ENCODE measurements at places on chromosomes 4 and X.

DNA sequence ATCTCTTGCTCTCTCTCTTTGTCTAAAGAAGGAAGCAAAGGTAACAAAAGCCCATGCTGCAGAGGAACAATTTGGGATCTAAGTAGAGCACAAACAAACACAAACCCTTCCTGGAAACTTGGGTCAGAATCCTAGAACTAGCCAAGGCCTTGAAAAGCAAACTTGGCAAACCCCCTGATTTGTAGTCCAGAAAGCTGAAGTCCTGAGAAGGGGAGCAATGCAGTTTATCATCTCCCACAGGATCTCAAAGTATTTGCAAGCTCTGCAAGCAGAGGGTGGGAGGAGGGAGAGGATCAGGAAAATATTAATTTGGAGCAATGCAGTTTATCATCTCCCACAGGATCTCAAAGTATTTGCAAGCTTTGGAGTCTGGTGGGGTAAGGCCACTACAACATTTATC, 379.5 kb upstream of the FGF13 start:
- no peak for DNase-seq

- no peak for DNase-seq
Measured at GRCh38 chr4:7827566-7827965, 112.1 kb downstream of the AFAP1 start.

DNA sequence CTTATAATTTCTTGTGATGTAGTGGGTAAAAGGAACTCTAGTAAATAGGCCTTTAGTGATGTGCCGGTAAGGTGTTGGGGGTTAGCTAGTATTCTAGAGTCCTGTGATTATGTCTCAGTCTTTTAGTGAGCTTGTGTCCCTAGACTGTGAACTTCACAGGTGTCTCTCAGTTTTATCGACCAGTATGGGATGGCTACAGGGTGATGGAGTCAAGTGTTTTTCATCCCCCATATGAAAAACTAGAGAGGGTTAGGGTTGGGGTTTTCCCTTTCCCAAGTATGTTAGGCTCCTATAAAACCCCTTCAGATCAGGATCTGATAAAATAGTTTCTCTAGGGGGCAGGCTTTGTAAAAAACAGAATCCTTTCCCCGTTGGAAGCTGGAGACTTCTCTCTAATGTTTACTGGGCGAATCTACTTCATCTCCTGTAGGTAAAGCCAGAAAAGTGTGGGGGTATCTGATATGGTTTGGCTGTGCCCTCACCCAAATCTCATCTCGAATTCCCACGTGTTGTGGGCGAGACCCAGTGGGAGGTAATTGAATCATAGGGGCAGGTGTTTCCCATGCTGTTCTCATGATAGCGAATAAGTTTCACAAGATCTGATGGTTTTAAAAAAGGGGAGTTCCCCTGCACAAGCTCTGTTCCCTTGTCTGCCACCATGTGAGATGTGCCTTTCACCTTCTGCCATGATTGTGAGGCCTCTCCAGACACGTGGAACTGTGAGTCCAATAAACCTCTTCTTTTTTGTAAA, 120.8 kb downstream of the DTHD1 start:
- no peak for DNase-seq

DNA sequence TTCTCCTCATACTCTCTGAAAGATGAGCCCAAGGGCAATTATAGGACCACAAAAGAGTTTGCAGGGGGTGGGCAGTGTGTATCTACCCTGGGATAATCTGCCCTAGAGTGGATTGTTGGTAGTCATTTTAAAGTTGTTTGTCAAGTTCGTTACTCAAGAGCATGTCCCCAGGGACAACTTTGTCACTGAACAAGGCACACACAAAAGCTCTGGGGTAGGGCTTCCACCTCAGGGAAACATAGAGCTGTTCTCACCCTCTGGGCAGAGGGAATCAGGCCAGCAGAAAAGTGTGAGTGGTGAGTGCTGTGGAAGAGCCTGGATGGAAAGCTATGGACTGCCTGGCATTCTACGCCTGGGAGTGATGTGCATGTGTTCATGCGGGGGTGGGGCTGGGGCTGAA, 23.3 kb upstream of the LEF1 start:
- no peak for DNase-seq

- no peak for DNase-seq
Measured at GRCh38 chr4:177410566-177410965, 31.7 kb downstream of the AGA start.

DNA sequence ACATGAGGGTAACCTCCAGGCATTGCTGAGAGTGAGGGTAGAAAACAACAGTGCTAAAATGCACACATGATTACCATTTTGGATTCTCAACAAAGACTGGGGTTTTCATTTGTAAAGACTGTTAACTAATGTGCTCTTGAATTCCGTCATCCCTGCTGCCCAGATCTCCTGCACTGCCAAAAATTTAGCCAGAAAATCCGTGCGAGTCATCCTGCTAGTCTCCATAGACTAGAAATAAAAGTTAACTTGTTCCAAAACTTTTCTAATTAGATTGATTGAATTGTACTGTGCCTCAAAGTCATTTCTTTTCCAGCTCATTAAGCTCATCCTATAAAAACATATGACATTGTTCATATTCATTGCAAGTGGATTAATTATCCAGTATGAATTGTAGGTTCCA, 99.8 kb downstream of the ARSF start:
- no peak for DNase-seq

GRCh38 chr4:177047070-177047850, 254.5 kb upstream of the VEGFC start:
- DNase-seq: peak; percentile 16

DNA sequence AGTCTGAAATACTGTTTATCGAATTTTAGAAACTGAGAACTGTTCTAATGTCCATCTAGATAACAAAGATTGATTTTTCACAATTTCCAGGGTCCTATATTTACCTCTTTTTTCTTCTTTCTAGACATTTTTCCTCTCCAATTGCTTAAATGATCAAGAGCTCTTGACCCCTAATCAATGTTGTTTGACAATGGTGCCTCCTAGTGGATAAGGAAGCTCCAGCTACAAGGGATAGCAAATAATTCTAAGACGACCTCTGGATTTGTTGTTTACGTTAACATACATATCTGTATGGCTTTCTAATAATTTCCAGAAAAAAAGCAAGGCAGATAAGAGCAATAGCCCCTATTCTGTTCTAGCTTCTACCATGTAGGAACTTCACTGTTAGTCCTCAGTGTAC, 35.8 kb downstream of the GPR82 start:
- no peak for DNase-seq

- DNase-seq: no peak
Measured at GRCh38 chrX:140913802-140914501, 88.4 kb upstream of the SPANXB1 start.

GRCh38 chrX:112877771-112878173, 37.1 kb upstream of the AMOT start:
- DNase-seq: no peak

- DNase-seq: no peak
Measured at GRCh38 chr4:189822326-189822725, 118.3 kb upstream of the FRG1 start.

DNA sequence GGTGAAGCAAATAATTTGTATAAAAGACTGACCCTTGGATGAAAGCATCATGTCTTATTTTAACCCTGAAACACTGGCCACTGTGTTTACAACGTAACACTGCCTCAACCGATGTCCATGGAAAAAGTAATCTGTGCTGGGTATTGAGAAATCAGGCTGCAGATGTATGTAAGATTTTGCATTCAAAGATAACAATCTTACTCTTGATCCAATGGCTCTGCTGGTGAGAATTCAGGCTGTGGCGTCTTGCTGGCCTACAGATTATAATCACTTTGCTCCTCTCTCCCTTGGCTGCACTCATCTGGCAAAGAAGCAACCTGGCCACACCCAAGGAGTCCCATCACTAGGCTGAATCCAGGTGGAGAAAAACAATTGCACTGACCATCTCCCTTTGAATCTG, 7.5 kb downstream of the ADGRA3 start:
- DNase-seq: no peak

DNA sequence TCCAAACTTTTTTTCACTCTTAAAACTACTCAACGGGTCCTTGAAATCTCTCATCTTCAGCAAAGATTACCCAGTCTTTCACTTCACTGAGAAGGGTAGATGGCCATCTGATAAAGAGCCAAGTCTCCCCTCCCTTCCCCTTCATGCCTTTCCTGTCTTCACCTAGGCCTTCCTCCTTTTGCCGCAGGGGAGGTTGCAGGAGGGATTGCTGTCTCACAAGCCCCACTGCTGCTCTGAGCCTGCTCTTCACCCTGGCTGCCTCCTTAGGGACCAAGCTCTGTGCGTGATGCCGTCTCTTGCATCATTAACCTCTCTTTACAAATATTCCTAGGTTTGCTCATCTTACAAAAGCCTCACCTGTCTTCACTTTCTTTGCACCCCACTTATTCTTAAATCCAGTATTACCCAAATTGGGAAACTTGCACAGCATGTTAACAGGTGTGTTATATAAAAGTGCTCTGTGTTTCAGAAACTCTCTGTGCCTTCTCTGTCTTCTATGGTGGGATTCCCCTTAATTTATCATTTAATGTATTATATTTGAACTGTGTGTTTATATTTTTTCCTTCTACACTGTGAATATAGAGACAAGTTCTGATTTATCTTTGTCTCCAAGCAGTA, 3.8 kb downstream of the ZFX start:
- DNase-seq: no peak

- no peak for DNase-seq
Measured at GRCh38 chr4:107988763-107989035, 990 bp upstream of the HADH start.

Data from AG04449 (cell line).